ENCODE measurements at places on chromosomes 12 and 14. TPM values are rescaled to one million over a fixed set of nuclear protein-coding genes. Genes with fewer than 3 reads are reported as not detected.

Gene LRFN5
- total RNA-seq = 15.5 TPM

Gene ADSS1
- 31.2 TPM for total RNA-seq

Gene SLC5A8
- 21.5 TPM for total RNA-seq

Gene SRRM4
- total RNA-seq = 0.06 TPM

Gene LMO3
- 5.5 TPM for total RNA-seq

Gene KLHDC1
- 6.2 TPM for total RNA-seq

Gene GLIPR1
- total RNA-seq = 12.8 TPM

Gene ZBTB42
- total RNA-seq = 9.1 TPM

Gene MYH6
- 0.64 TPM for total RNA-seq

Gene BBOF1
- total RNA-seq = 5.8 TPM

Gene SLC6A15
- 0.58 TPM for total RNA-seq

Gene ACSM4
- total RNA-seq = not detected

Gene COX8C
- not detected for total RNA-seq

Gene WNT1
- total RNA-seq = not detected

Gene MRPL51
- total RNA-seq = 37.1 TPM

Gene TCL1B
- 0.23 TPM for total RNA-seq

Gene LRRIQ1
- total RNA-seq = 17.0 TPM

Gene P2RX7
- 2.3 TPM for total RNA-seq

Gene EXOC3L4
- 6.6 TPM for total RNA-seq

Gene SLC39A2
- 1.9 TPM for total RNA-seq

Gene KLHL33
- 1.5 TPM for total RNA-seq

Gene CEBPE
- total RNA-seq = 1.1 TPM

Gene ASCL1
- 0.23 TPM for total RNA-seq

Gene PTPN6
- 21.1 TPM for total RNA-seq

Gene CPNE6
- not detected for total RNA-seq

Gene SLC39A5
- total RNA-seq = 34.9 TPM

Gene HNF1A
- 9.9 TPM for total RNA-seq

Gene IFNG-AS1
- 0.70 TPM for total RNA-seq

Gene RFX4
- not detected for total RNA-seq

Gene ADAM21
- not detected for total RNA-seq

Gene GPR84
- 0.53 TPM for total RNA-seq

Gene P2RX2
- 1.5 TPM for total RNA-seq

Gene SCYL2
- 53.7 TPM for total RNA-seq

Gene TSPAN8
- 23.5 TPM for total RNA-seq

Gene SALL2
- 19.8 TPM for total RNA-seq

Gene GDF3
- total RNA-seq = 0.64 TPM

Gene ACVRL1
- total RNA-seq = 72.2 TPM

Gene HEBP1
- 30.1 TPM for total RNA-seq

Gene PLBD1
- 31.4 TPM for total RNA-seq

Gene POU6F1
- total RNA-seq = 5.1 TPM

Gene MTERF2
- 23.2 TPM for total RNA-seq

Gene FAR2
- 24.6 TPM for total RNA-seq

Gene FOXN4
- total RNA-seq = 0.29 TPM

Gene LHX5
- total RNA-seq = not detected

Gene IKZF4
- total RNA-seq = 6.0 TPM
